Fibroblast of upper back skin (primary cell): ENCODE measurements at places on chromosomes 13 and 19.

GRCh38 chr19:17211547-17212446 is 3.4 kb upstream of the USE1 start:
- DNase-seq: no peak

- DNase-seq: no peak
These were observed 876 bp downstream of the SACS start for GRCh38 chr13:23432626-23433025.

DNA sequence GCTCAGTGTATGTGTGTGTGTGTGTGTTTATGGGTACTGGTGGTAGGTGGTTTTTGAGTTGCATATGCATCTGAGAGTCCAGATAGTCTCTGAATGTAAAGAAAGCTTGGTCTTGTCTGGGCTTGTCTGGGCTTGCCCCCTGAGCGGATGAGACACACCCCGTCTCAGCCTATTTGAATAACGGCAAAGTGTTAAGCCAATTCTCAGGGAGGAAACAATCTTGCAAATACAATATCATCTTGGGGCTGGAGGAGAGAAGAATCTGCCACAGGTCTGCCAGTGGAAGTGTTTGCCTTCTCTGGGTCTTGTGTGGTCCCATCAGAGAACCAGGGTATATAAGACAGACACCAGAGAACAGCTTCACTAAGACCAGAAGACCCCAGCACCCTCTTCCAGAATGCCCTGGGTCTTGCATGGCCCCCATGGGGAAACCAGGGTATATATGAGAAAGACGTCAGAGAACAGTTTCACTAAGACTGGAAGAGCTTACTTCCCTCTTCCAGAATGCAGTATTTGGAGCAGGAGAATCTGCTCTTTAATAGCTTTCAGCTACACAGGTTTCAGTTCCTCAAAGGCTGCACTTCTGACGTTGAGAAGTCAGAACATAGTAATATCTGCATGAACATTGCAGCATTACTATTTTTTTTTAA is 13.3 kb downstream of the CD70 start:
- DNase-seq: no peak

DNA sequence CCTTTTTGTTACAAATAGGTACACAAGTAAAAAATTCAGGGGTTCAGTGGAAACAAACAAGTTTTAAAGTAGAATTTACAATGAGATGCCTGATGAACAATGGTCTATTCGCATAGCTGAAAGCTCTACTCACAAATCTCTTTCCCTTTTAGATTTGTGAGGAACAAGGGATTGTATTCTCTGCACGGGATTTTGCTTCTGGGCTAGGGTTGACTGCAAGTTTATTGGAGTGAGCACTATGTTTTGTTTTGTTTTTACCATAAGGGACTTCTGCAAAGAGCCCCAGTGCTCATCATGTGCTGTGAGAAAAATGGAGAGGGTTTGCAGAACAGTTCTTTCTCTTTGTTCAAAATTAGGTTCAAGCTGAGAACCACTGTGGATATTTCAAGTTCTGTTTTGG is 160.5 kb downstream of the DLEU7 start:
- no peak for DNase-seq

DNA sequence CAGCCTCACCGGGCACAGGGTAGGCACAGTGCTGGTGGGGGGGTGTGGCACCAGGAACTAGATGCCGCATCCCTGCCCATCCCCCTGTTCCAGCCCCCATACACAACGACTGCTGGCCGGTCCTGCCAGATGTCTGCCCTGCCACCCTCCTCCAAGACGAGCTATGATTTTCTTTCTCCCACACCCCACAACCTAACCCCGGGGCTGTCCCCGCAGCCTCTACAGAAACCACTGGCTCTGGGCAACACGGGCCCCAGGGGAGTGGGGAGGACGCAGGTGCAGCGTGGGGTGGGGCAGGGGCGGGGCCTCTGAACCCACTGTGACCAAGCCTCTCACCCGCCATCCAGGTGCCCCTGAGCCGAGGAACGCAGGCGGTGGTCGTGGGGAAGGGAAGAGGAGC is 15.5 kb downstream of the PGLS start:
- DNase-seq: no peak

GRCh38 chr19:53132141-53132991 is at the start of gene ZNF415:
Gene ZNF415, minus strand, starts transcription at chr19:53132910. Its CDS starts 10,234 bp downstream, at chr19:53122676.
- DNase-seq: peak; percentile 78

GRCh38 chr19:9065457-9066014 is 21.3 kb upstream of the OR1M1 start:
- no peak for DNase-seq

DNA sequence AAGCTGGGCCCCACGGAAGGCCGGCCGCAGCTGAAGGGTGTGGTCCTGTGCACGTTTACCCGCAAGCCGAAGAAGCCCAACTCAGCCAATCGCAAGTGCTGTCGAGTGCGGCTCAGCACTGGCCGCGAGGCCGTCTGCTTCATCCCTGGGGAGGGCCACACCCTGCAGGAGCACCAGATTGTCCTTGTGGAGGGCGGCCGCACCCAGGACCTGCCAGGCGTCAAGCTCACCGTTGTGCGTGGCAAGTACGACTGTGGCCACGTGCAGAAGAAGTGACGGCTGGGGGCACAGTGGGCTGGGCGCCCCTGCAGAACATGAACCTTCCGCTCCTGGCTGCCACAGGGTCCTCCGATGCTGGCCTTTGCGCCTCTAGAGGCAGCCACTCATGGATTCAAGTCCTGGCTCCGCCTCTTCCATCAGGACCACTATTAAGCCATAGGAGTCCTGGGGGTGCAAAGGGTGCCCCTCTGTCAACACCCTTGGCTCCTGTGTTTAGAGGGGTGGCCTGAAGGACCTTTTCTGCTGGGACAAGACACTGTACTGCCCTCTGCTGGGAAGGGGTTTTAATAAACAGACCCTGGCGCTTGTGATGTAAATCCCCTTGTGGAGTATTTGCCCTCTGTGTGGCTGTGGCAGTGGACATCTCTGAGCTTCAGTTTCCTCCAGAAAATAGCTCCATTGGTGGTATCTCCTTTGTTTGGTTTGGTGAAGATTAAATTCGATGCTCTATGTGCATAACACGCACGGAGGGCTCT is 1.9 kb downstream of the MRPS12 start:
- DNase-seq: peak; percentile 43

GRCh38 chr13:98201189-98201588 is 24.1 kb upstream of the RNF113B start:
- no peak for DNase-seq

- DNase-seq: no peak
These were observed 25.6 kb downstream of the RUBCNL start for GRCh38 chr13:46361276-46361934.
